ENCODE measurements at places on chromosomes 7 and 10.

DNA sequence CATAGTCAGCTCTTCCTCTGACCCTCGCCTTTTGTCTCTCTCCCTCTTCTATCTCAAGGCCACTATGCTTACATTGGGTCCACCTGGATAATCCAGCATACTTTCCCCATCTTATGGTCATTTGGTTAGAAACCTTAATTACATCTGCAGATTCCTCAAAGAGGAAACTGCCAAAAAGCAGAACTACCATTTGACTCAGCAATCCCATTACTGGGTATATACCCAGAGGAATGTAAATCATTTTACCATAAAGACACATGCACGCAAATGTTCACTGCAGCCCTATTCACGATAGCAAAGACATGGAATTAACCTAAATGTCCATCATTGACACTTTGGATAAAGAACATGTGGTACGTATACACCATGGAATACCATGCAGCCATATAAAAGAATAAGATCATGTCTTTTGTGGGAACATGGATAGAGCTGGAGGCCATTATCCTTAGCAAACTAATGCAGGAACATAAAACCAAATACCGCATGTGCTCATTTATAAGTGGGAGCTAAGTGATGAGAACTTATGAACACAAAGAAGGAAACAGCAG is 114.8 kb upstream of the NPY start:
- no peak for DNase-seq

DNA sequence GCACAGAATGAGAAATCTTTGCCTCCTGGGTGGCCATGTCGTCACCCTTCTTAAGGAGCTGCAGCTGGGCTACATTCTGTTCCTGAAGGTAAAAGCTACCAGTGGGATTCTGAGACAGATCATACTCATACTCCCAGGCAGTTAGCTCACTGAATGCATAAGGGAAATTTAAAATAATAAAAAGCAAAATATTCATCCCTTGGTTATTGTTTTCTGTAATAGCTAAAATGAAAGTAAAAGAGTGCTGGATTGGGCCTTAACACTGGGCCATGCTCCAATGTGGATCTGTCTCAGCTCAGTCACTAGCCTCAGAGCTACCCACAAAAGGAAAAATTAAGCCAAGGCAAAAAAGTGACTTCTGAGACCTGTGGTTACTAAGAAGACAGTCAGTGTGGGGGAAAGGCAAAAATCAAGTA is 8.9 kb upstream of the DYNC2I1 start:
- no peak for DNase-seq

DNA sequence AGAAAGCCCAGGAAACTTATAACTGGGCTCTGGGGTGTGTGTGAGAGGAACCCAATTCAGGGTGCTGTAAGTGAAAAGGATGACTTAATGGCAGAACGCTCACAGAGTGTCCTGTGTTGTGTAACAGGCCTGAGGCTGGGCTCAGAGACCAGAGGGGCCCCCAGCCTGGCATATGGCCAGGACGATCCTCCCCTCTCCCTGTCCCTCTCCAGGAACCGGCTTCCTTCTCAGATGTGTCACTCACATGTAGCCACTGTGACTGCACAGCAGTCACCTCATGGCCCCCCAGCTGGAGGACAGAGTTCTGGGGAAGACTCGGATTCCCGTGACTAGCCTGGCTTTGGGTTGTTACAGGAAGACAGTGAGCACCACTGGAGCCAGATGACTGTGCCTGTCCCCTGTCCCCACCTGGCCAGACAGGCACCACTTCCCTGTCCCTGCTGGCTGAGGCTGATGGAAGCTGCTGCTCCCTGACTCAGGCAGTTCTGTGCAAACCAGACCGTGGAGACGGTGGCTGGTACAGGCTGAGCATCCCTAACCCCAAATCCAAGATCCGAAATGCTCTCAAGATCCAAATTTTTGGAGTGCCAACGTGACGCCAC is 220.5 kb downstream of the MLLT10 start:
- no peak for DNase-seq

GRCh38 chr7:22234227-22234626 is 122.7 kb downstream of the RAPGEF5 start:
- DNase-seq: no peak
